ENCODE measurements at places on chromosomes 12 and 14.

DNA sequence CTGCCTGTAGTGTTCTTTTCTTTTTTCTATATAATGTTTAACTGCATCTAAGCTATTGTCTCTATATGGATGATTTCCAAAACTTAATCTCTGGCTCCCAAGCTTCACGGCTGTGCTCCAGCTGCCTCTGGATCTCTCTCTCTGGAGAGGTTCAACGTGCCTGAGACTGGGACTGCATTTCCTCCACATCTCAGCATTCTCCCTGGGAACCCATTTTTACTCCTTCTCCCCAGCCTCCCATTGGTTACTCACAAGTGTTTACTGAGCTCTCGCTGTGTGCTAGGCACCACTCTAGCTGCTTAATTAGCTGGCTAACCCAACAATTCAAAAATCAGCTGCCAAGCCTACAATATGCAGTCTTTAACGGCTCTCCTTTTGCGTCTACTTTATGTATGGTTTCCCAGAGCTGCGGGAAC, 34.7 kb downstream of the FBXL14 start:
- DNase-seq: no peak

- no peak for DNase-seq
Measured at GRCh38 chr12:111224186-111225066, 144.5 kb downstream of the PHETA1 start.

- DNase-seq: no peak
Measured at GRCh38 chr12:127429551-127430285, 837.3 kb upstream of the TMEM132C start.

- peak; percentile 47 for DNase-seq
Measured at GRCh38 chr12:124520265-124520701, 47.1 kb downstream of the NCOR2 start.

GRCh38 chr14:61476754-61477410, 155.5 kb downstream of the PRKCH start:
- peak; percentile 57 for DNase-seq

DNA sequence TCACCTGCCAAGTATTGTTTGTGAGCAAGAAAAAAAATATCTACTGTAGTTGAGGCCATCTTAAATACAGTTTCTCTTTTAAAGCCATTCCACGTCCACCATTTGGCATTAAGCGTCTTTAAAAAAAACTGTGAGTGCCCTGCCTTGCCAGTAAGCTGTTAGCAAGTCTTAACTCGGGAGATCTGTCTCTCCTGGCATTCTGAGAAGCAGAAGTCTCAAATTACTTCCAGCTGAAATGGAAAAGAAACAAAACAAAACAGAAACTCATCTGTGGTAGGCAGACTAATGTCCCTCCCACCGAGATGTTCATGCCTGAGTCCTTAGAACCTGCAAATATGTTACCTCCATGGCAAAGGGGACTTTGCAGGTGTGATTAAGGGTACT, 126.2 kb downstream of the CRADD start:
- DNase-seq: no peak

DNA sequence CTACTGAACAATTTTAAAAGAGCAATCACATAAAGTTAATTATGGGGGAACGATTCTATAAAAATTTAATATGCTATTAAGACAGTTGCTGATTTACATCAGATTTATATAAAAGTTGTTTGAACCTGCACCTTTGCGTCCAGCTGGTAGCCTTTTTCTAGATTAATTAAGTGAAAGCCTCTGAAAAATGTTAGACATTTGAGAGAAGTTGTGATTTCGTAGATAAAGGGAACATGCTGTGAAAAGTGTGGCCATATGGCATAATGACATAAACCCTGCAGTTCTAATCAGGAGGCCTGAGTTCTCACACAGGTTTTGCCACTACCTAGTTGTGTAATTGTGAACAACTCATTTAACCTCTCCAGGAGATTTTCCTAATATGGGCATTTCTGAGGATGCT, 187.2 kb downstream of the TMTC2 start:
- DNase-seq: no peak

DNA sequence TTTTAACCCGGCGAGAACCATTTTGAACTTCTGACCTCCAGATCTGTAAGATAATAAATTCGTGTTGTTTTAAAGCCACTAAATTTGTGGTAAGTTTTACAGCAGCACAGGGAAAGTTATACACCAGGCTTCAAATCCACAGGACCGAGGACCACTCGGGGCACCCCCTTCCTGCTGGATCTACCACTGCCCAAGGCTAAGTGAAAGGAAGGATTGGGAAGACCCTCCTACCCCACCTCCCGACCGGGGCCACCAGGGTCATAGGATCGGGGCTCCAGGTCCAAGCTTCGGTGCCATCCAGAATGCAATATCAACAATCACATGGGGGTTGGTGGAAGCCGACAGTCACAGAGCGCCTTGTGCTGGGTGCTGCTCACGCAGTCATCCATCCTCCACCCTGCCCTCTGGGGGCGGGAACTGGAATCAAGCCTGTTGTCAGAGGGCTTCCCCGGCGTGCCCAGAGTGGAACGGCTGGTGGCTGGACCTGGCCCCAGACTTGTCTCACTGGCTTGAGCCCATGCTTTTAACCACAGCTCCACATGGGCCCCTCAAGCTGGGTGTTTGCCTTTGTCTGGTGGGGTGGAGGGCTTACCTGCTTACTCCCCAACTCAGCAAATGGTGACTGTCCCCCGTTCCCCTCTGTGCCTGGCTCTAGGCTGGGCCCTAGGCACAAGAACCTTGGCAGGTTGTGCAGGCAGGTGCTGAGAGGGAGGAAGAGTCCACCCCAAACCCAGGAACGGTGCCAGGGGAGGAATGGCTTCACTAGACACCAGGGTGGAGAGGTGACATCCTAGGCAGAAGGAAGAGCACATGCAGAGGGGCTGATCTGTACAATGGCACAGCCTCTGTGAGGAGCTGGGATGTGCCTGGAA, 180.3 kb upstream of the RTL1 start:
- DNase-seq: no peak

- DNase-seq: no peak
Measured at GRCh38 chr12:13504736-13505135, 308.2 kb downstream of the EMP1 start.

- DNase-seq: no peak
Measured at GRCh38 chr14:50447461-50447860, 50.8 kb upstream of the CDKL1 start.

GRCh38 chr14:103704708-103705107, 10.5 kb downstream of the XRCC3 start:
- DNase-seq: no peak

GRCh38 chr12:110104188-110105094, 19.7 kb upstream of the IFT81 start:
- DNase-seq: no peak

GRCh38 chr14:86057018-86057667, 527.2 kb downstream of the FLRT2 start:
- no peak for DNase-seq

DNA sequence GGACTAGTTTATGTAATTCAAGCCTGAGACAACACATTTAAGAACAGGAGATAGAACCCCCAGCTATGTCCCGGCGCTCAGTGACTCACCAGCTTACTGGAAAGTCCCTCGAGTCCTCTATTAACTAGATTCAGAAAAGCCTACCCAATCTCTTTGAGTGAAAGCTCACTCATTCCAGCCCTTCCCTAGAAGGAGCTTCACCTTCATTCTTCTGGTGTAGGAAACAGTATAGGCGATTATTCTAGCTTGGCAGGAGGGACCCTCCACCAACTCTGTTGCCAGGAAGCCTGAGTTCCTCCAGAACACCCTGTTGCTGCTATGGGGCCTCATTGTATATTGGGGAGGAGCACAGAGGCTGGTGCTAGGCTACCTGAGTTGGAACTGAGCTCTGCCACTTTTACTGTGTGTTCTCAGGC, 57.2 kb upstream of the AEBP2 start:
- DNase-seq: peak; percentile 65

DNA sequence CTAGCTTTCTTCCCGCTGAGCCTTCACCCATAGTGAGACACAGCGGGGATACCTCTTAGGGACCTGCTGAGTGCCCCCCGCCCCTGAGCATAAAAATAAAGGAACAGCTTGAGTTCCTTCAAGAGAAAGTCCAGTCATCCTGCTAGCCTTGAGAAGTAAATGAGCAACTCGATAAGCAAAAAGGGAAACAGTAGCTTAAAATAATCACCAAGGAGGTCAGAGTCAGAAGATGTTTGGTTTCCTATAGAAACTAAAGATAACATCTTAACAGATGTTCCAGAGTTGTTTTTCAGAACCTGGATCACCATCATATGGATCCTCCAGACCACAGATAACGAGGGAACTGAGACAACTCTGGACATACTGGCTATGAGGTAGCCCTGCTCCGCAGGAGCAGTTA, 94.0 kb downstream of the BCAT1 start:
- DNase-seq: no peak

GRCh38 chr12:90253674-90254181, 545.1 kb upstream of the ATP2B1 start:
- DNase-seq: peak; percentile 49

- DNase-seq: no peak
Measured at GRCh38 chr12:24551163-24551786, 397.6 kb downstream of the BCAT1 start.

- DNase-seq: no peak
Measured at GRCh38 chr14:55133416-55133815, 4.4 kb downstream of the LGALS3 start.

DNA sequence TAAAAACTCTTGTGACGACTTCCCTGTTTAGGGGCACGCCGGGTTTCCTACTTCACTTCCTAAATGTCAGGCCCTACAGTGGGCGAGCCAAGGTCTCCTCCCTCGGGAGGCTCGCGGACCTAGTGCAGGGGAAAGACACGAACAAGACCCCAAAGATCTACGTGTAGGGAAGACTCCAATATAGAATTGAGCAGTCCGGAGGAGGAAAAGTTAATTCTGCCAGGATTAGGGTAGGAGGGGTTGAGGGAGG, 564 bp downstream of the ATXN3 start:
- DNase-seq: peak; percentile 7

- no peak for DNase-seq
Measured at GRCh38 chr12:8855891-8856290, 33.5 kb downstream of the A2ML1 start.

- peak; percentile 30 for DNase-seq
Measured at GRCh38 chr12:3342051-3342450, 149.0 kb upstream of the PRMT8 start.

DNA sequence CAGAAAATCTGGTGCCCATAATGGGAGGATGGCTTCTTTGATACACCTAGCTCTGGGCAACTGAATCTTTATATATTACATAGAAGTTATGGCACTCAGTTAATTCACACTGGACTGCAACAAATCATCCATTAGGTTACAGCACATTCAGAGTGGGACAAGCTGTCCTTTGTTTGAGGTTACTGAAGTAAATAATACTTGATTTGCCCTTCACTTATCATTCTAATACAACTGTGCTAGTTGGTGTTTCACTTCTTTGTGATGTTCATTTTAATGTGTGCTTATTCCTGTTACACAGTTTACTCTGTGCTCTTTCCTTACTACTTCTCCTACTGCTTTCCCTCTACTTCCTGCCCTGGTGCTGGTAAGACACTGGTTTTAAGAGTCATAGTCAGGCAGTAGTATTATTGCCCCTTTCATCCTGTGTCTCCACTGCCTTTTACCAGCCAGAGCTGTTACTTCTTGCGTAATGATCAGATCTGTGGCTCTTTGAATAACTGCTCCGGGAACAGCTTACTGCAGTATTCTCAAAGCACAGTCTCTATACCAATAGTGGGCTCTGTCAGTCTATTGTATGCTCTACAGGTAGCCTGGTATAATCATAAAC, 36.4 kb upstream of the GXYLT1 start:
- no peak for DNase-seq

DNA sequence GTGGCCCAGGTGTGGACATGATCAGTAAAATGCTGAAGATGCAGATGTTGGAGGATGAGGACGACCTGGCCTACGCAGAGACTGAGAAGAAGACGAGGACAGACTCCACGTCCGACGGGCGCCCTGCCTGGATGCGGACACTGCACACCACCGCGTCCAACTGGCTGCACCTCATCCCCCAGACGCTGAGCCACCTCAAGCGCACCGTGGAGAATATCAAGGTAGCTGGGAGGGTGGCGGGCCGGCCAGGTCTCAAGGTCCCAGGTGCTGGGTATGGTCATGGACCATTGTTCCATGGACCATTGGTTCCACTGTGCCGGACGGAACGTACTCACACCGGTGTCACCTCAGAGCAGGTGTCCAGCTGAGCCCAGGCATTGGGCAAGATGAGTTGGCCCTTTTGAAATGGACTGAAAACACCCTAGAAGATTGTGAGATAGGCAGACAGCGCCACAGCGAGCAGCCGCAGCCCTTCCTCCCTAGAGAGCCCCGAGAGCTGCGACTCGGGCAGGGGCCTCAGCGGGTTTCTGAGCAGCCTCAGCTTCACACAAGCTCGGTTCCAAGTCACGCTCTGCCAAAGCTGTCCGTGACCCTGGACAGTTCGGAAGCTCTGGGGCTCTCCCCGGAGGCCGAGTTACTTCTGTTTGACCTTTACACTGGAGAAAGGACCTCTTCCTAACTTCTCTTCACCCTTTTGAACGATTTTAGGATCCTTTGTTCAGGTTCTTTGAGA, 38.9 kb downstream of the HSP90AA1 start:
- no peak for DNase-seq

- DNase-seq: no peak
Measured at GRCh38 chr12:11853126-11853525, 203.7 kb downstream of the ETV6 start.

- no peak for DNase-seq
Measured at GRCh38 chr12:132070298-132070697, 73.8 kb downstream of the DDX51 start.

GRCh38 chr14:100677554-100678468, 48.9 kb upstream of the DLK1 start:
- no peak for DNase-seq

DNA sequence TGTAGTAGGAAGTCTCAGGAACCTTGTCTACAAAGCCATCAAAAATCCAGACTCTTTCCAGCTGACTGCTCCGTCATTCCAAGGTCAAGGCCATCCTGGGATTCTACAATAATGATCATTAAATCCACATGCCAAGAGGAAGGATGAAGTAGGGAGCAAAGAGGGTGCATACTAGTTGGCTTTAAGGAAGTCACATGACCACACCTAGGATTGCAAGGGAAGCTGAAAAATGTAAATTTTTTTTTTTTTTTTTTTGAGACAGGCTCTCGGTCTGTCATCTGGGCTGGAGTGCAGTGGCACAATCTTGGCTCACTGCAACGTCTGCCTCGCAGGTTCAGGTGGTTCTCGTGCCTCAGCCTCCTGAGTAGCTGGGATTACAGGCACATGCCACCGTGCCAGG, 7.3 kb upstream of the MRPL42 start:
- no peak for DNase-seq

DNA sequence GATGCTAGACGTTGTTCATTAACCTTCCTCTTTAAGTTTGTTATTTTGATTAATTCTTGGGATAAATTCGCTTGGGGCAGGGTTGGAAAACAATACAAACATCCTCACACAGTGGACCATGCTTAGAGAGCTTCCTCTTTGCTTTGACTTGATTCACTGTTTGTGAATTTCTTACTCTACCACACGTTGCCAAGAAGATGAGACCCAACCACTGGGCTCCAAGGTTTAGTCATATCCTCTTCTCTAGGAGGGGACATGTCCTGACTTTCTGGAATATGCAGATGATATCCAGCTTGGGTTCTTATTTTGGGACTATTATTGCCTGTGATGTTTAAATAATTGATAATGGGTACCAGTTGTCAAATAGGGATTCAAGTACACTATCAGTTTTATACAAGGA, 428.2 kb downstream of the ATP23 start:
- DNase-seq: no peak

All from Calu3 (cell line).